ENCODE measurements at places on chromosomes 7 and 10. TPM values are rescaled to one million over a fixed set of nuclear protein-coding genes. Genes with fewer than 3 reads are reported as not detected.

GRCh38 chr10:7787150-7787856 lies 490 bp downstream of the KIN start:
- peak; percentile 18 for DNase-seq

- no peak for DNase-seq
Measured at GRCh38 chr10:25130906-25131305, 43.9 kb upstream of the GPR158 start.

Gene KAZALD1
- total RNA-seq = 32.2 TPM

Gene ENTPD1
- total RNA-seq = 3.7 TPM
